ENCODE measurements at places on chromosomes 13 and 19.

DNA sequence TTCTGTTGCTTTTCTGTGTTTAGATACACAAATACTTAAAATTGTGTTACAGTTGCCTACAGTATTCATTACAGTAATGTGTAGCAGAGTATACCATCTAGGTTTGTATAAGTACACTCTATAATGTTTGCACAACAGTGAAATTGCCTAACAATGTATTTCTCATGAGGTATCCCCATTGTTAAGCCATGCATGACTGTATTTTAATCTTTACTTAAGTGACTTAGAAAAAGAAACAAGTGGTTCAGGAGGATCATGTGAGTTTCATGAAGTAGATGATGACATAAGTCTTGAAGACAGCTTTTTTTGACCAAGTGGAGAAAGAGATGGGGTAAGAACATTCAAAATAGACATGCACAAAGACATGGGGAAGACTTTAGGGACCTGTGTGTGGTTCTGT lies 8.4 kb upstream of the KCTD4 start:
- DNase-seq, result no peak

GRCh38 chr19:42601811-42602443 lies 7.2 kb upstream of the CEACAM8 start:
- DNase-seq, result peak; percentile 17

GRCh38 chr13:40692946-40693345 lies 26.5 kb upstream of the FOXO1 start:
- DNase-seq, result peak; percentile 24

DNA sequence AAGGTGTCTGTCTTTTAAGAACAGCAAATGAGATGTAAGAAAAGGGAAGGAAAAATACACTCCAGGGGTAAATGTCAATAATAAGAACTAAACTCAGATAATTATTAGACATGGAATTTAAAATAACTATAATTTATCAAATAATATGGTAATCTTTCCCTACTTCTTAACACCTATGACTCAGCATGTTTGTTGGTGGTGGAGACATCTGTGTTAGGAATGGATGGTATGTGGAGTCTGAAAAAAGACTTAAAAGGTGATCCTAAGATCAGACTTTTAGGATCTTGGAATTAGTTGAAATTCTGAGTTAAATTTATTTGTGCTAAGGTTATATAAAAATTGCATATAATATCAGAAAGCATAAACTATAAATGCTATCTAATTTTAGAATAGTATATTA lies 915.1 kb downstream of the SLITRK5 start:
- no peak for DNase-seq
